ENCODE measurements at places on chromosomes 3 and 15.
A peak's percentile ranks its signal among the peaks of the same experiment; 100 is the strongest.

- no peak for DNase-seq
These were observed 218.1 kb downstream of the OSBPL10 start for GRCh38 chr3:31762888-31763351.

- DNase-seq, result no peak
These were observed 47.2 kb upstream of the PLCL2 start for GRCh38 chr3:16837602-16838001.

- DNase-seq, result no peak
These were observed 230.0 kb upstream of the GOLIM4 start for GRCh38 chr3:168325684-168326083.

DNA sequence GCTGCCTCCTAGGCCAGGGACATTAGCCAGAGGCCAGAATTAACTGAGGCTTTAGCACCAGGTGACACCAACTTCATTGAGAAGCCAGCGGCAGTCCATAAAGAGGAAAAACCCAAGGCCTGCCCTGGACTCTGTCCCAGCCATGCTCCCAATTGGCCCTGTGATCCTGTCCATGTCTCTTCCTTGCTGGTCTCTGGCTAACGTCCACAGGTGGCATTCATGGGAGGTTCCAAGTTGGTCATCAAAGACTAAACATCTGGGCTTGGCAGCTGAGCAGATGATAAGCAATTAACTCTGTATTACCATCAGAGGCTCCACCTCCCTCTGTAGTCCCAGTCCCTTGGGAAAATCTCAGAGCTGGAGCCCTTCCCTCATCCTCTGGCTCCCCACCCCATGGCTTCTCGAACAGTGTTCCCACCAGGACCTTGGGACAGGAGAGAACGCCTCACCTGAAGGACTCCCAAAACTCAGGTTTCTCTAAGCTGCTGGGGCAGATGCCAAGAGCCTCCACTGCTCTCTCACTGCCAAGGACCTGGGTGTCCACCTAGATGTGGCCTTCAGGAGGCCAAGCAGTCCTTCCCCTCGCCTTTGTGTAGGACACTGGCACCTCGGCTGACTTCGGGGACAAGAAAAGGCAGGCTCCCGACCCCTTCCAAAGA lies 40.4 kb downstream of the GOLGA6A start:
- DNase-seq, result no peak

DNA sequence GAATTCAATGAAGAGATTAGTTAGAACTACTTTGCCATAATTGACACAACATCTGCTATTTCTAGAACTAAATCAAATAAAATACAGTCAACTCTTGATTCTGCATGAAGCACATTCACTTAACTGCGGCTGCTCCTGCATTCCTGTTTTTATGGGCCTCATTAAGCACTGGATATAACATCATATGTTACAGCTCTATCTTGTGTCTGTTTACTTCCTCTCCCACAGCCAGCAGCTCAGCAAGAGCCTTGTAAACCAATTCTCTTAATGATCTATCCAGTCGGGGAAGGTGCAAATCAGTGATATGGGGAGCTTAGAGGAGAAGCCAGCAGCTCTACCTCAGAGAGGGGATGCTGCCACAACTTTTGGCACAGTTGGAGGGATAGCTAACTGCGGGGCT lies 329.2 kb downstream of the ARRDC4 start:
- DNase-seq, result no peak

- no peak for DNase-seq
These were observed 36.5 kb downstream of the GK5 start for GRCh38 chr3:142188846-142189245.

DNA sequence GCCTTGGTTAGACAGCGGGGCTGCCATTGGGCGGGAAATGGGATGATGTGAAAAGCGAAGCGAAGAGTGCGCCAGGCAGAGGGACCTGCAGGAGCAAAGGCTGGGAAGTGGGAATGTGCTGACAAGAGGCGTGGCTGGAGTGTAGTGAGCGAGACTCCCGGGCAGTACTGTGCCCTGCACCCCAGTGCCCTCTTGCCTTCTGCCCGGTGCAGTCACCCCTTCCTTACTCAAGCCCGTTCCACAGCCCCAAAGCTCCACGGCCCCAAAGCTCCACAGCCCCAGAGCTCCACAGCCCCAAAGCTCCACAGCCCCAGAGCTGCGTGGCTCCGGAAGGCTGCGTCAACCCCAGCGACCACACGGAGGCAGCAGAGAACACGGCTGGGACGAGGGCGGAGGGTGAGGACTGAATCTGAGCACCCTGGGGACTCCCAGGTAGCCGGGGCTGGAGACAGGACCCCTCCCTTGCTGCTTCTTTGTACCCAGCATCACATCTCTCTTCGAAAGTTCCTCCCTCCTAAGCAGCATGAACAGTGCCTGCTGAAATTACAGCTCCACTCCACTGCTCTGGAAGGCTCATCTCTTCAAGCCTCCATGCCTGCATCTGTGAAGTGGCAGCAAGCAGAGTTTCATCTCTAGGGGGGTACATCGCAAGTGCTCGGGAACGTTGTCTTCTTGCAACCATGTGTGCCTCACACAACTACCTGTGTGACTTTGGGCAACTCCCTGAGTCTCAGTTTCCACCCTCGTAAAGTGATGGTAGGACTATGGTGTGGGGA lies 108.9 kb downstream of the FBLN2 start:
- DNase-seq, result peak; percentile 59

- no peak for DNase-seq
These were observed 7.5 kb upstream of the ST3GAL6 start for GRCh38 chr3:98755601-98756000.

GRCh38 chr3:129934234-129935123 lies 40.0 kb upstream of the TRH start:
- DNase-seq, result no peak

DNA sequence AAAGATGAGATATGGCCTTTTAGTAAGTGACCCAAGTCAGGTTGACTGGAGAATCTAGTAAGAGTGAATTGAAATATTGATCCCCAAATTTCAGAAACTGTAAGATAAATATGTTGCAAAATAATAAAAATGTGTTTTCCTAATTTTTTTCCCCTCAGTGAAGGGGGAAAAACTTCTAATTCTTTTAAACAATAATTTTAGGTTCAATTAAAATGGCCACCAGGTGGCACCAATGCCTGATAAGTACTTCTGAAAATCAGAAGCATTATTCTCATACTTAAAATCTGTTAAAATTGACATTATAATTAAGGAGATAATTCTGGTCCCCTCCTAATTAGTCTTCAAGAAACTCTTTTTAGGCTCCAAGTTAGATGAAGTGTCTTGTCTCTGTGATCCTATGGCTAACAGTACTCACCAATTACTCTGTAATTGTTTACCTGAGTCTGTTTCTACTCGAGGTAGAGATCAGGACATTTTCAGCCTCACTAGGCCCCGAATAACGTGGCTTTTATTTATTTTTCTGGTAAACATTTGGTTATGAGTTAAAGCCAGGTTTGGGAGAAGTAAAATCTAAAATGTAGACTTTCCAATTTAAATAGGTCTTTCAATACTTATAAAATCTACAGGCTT lies 52.6 kb downstream of the NMD3 start:
- DNase-seq, result peak; percentile 3

GRCh38 chr3:23647706-23648258 lies 158.0 kb upstream of the UBE2E1 start:
- DNase-seq, result no peak

DNA sequence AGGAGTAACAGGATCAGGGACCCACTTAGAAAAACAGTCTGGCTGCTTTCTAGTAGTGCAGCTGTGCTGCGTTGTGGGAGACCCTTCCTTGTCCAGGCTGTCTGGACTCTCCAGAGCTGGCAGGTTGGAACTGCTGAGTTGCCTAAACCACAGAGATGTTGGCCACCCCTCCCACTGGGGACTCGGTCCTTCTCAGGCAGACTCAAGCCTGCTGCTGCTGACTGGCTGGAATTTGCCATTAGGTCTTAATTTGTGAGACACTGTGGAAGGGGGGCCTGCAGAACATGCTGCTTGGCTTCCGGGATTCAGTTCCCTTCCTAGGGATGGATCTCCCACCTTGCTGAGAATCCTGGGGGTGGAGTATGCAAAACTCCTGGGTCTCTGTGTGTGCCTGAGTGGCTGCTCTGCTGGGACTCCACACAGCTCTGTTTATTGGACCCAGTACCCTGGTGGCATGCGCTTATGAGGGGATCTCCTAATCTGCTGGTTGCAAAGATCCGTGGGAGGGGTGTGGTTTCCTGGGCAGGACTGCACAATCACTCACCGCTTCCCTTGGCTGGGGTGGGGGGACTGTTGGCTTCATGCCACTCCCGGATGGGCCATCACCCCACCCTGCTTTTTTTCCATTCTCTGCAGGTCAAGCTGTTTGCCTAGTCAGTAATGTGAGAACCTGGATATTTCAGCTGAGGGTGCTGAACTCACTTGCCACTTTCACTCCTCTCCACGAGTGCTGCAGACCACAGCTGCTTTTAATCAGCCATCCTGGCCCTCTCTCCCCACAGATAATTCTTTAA lies 150.5 kb downstream of the CFAP20DC start:
- DNase-seq, result peak; percentile 24

GRCh38 chr3:132386259-132386658 lies 31.0 kb upstream of the DNAJC13 start:
- DNase-seq, result no peak

- no peak for DNase-seq
These were observed 20.1 kb upstream of the PLSCR5 start for GRCh38 chr3:146625186-146625775.

- no peak for DNase-seq
These were observed 54.7 kb upstream of the CD47 start for GRCh38 chr3:108145578-108145977.

DNA sequence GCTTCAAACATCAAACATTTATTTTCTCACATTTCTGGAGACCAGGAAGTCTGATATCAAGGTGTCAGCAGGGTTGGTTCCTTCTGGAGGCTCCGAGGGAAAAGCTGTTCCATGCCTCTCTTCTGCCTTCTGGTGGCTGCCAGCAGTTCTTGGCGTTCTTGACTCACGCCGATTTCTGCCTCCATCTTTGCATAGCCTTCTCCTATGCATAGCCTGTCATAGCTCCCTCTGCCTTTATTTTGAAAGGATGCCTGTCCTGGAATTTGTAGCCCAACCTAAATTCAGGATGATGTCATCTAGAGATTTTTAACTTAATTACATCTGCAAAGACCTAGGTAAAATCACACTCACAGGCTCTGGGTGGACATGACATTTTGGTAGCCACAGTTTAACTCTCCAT lies 70.4 kb downstream of the RGMA start:
- DNase-seq, result no peak

- DNase-seq, result no peak
These were observed 87.7 kb upstream of the NEO1 start for GRCh38 chr15:72964542-72964941.

GRCh38 chr15:60184579-60184978 lies 180.5 kb downstream of the FOXB1 start:
- no peak for DNase-seq

DNA sequence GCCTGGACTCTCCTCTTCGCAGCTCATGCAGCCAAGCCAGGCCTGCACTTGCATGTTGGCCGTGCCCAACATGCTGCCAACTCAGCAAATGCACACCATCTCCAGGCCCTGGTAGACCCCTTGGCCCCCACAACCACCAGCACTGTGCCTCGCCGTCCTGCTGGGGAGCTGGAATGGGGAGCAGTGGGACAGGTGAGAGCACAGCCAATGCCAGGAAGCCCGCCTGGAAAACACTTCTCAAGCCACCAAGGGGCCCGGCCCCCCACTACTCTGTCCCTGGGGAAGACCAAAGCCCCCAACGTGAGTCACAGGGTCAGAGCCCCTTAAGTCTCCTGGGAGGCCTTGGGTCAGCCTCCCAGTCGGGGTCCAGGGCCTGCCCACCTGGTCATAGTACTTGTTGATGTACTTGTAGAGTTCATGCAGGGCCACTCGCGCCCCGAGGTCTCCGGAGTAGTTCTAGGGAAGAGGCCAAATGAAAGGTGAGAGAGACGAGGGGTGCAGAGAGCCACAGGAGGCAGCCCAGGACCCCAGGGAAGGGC lies 24.5 kb downstream of the PLXNB1 start:
- no peak for DNase-seq

GRCh38 chr15:80265021-80265420 lies 13.0 kb upstream of the CTXND1 start:
- peak; percentile 15 for DNase-seq

GRCh38 chr15:41849861-41850260 lies 11.2 kb downstream of the PLA2G4B start:
- DNase-seq, result no peak

GRCh38 chr15:96207377-96208006 lies 123.0 kb upstream of the NR2F2 start:
- DNase-seq, result no peak

DNA sequence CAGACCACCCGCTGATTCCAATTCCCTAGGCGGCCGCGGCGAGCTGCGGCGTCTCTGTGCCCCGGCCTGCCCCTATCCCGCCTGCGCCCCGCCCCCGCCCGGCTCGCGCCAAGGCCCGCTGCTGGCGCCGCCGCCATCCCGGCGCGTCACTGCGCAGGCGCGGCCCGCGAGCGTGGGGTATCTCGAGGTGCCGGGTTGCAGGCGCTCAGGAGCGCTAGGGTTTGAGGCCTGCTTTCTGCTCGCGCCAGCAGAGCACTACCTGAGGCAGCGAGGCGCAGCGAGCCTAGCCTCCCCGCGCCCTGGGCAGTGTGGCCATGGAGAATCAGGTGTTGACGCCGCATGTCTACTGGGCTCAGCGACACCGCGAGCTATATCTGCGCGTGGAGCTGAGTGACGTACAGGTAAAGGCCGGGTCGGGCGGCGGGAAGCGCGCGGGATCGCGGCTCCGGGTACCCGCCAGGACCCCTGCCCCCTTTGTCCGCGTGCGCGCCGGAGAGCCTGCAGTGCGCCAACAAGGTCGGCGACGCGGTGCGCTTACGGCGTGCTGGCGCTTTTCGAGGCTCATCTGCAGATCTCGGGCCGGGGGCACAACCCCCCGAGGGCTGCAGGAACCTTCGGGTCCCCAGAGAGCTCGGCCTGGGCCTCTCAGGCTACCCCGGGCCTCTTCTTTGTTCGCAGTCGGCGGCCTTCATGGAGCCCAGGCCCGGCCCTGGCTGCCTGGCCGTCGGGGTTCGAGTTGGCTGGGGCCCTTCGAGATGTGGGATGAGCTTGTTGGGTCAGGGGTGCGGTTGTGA lies at the start of gene HACD3:
Gene HACD3, plus strand, starts transcription at position 146 of the 794 bp plus-strand sequence. Its CDS starts 169 bp downstream, at position 315.
- DNase-seq, result peak; percentile 82

GRCh38 chr3:141735176-141735575 lies 2.9 kb upstream of the RNF7 start:
- no peak for DNase-seq
